ENCODE measurements at places on chromosomes 1 and 21.

GRCh38 chr1:66273656-66274055 is 260.3 kb upstream of the SGIP1 start:
- no peak for DNase-seq

DNA sequence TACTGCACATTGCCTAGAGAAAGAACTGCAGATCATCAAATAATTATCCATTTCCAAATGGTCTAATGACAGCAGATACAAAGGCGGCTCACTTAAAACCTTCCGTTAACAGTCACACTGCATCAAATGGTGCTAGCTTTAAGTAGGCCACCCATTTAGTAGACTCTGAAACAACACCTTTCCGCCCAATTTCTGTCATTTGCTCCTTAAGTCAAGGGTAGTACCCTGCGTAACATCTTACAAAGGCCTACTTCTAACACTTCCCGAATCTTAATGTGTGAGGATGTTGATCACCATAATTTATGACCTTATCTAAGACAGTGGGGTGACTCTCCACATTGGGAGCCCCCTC is 692 bp upstream of the RALGPS2 start:
- no peak for DNase-seq

DNA sequence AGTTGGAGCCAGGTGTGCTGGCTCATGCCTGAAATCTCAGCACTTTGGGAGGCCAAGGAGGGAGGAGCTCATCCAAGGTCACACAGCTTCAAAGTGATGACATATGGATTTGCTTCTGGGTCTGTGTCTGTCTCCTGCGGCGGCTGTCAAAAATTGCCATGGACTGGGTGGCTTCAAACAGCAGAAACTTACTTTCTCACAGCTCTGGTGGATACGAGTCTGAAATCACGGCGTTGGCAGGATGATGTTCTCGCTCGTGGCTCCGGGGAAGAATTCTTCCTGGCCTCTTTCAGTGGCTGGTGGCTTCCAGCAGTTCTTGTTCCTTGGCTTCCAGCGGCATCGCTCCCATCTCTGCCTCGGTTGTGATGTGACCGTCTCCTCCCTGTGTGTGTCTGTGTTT is 314.8 kb upstream of the C1orf174 start:
- no peak for DNase-seq

DNA sequence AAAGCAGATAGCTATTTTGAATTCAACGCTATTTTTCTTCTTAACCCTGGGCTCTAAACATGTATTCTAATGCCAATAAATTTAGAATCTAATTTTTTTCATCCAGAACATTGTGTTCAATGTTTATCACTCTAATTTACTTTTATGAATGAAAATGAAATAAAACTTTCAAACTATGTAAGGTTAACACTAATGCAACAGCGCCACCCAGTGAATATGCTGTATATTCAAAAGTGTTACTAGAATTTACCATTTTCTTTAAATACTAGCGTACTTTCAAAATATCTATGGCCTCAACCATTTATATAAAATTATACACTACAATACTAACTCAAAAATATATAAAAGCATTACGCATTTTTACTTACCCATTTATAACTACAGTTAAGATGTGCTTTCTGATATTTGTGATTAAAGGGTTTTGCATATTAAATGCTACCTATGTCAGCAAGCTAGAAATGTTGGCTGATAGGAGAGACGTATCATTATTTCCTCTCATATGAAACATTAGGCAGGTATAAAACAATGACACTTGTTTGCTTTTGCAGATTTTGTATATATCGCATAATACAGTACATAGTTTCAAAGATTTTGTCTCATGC is 5.9 kb upstream of the NUF2 start:
- DNase-seq: no peak

DNA sequence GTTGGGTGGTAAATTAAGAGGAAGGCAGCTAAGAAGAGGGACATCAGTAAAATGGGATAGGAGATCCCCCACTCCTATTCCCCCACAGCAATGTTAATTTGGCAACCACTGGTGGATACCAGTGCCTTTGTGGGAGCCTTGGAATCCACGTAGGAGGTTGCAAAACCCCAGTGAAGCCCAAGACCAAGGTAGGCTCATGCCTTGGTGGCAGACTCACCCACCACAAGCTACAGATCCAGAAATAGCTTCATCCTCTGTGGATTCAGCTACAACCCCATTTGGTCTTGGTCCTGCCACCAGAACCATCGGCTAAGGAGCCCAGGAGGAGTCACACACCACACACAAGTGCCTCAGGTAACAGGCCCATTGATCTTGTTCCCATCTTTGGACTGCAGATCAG is 21.0 kb downstream of the VTCN1 start:
- DNase-seq: no peak

All from stimulated activated CD8-positive, alpha-beta memory T cell treated with anti-CD3 and anti-CD28 coated beads, Interleukin-4, amount 100 ng/mL, for 24 hours (primary cell).